ENCODE measurements at places on chromosomes 5 and 9. TPM values are rescaled to one million over a fixed set of nuclear protein-coding genes. Genes with fewer than 3 reads are reported as not detected.

The MYMK gene
- total RNA-seq: not detected

The C7 gene
- total RNA-seq: 0.84 TPM

The TMEM215 gene
- not detected for total RNA-seq

The SERF1B gene
- total RNA-seq: 42.9 TPM

The VCAN gene
- total RNA-seq: 42.5 TPM

The SGCD gene
- total RNA-seq: 1.7 TPM

The FREM1 gene
- 0.02 TPM for total RNA-seq

The NDUFB6 gene
- total RNA-seq: 179 TPM

DNA sequence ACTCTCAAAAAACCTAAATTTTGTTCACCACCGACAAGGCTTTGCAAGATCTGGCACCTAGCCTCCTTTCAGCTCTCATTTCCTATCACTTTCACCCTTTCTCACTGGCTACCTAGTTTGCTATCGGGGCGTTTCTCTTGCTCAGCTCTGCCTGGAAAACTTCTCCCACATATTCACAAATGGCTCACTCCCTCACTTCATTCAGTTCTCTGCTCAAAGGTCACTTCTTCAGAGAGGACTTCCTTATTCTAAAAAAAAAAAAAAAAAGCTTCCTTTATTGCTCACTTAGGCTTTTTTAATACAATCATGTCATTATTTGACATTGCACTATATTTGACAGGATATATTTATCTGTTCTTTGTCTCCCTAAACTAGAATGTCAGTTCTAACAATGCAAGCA lies 2.1 kb upstream of the SLC25A46 start:
- DNase-seq: peak; percentile 2

DNA sequence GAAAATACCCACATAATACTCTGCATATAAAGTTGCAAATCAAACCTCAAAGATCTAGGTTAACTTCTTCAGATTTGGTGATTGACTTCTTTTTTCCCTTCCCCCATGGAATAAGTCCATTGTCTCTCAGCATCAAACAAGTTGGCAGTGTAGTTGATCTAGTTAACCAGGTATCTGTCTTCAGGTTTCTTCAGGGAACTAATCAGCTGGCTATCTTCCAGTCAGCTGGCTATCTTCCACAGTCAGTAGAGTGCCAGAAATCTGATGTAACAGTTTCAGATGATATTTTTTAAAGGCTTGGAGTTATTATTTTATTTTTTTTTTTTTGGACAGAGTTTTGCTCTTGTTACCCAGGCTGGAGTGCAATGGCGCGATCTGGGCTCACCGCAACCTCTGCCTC lies 16.8 kb downstream of the TNFSF15 start:
- no peak for DNase-seq

DNA sequence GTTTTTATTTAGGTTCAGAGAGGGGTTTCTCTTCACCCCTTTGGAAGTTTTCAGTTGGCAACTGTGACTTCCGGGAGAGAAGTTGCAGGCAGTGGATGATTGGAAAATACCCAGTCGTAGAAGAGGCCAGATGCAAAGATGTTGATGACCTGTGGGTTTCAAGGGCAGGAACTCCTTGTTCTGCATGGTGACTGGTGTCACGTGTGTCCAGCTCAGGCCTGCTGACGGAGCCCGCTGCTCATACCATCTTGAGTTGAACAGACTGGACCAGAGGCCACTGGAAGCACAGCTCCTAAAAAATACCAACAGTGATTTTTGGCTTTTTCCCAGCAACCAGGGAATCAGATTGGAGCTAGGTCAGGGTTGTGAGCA lies 243.9 kb upstream of the KLF4 start:
- peak; percentile 74 for DNase-seq

DNA sequence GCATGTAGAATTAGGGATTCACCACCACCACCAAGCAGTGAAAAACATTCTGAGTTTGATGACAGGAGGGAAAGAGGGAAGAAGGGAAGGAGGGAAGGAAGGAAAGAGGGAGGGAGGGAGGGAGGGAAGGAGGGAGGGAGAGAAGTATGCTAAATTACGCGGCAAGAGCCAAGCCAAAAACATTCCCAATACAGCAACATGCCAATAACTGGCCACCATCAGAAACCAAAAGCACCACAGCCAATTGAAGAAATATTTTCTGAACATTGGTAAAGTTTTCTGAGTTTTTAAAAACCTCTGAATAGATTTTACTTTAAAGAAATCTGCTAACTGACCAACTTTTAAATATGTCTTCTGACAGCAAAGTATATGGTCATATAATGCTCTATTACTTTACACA lies 36.0 kb downstream of the FNIP1 start:
- no peak for DNase-seq

DNA sequence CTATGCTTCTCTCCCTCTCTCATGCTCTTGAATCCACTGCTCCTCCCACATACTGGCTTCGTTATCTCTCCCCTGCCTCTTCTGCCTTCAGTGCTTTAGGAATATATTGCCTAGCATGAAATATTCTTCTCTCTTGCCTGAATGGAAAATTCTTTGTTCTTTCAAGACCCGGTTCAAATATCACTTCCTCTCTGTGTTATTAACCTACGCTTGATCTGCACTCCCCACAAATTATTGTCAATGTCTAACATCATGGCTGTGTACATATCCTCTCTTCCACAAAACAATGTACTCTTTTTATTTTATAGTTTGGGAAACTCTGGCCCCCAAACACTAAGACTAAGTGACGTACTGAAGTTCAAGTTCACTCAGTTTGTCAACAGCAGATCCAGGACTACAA lies 211.0 kb downstream of the SEC61B start:
- DNase-seq: peak; percentile 8

DNA sequence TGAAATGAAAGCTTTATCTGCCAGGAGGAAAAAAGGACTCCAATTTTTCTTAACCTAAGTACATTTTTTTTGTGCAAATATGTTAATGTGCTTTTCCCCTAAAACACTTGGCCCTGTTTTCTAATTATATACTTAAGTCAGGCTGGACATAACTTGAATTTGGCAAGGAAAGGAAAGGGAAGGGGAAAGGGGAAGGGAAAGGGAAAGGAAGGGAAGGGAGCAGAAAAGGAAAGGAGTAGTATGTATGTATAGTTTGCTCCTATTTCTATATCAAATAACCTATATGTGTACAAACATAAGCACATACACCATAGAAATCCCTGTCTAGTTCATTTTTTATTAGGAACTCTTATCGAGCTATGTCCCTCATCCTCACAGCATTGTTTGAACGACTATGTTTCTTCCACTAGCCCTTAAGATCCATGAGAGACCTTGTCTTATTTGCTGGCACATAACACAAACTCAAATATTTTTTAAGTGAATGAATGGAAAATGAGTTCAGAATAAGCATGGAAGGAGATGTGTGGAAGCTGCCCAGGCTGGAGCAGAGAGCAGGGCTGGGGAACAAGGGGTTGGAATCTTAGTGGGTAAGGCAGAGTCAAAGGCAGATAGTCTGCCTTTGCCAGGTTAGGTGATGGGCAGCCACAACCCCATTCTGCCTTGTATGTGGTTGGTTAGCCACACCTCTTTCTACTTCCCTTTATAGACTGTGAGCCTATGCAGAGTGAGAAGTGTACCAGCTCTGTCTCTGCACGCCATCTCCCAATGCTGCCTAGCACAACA lies 70.0 kb downstream of the KLHL3 start:
- peak; percentile 5 for DNase-seq

DNA sequence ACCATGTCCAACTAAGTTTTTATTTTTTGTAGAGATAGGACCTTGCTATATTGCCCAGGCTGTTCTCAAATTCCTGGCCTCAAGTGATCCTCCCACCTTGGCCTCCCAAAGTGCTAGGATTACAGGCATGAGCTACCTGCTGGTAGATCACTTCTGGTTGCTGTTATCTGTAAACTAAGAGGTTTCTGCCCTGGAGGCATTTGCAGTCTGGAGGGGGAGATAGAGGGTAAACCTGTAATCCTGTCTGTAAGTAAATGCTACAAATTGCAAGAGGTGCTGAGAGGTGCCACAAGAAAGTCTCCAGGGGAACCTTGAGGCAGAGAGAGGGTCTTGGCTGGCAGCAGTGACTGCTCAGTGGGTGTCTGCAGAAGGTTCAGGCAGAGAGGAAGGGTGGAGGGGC lies 29.0 kb upstream of the GGTA1 start:
- DNase-seq: no peak

DNA sequence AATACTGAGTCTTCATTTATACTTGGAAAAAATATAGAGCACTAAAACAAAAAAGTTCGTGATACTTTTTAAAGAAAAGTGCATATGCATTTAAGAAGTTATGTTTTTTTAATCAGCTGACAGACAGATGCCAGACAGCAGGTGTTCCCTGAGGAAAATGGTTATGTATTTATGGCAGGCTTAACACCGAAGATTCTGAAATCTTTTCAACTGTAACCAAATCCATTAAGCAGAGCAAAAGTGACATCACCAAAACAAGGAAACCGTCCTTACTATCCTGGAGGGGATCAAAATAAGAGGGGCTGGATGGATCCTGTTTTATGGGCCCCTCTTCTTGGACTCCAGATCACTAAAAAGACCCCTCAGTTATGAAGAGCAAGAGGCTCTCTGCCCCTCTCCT lies 404.9 kb upstream of the ADAMTS16 start:
- DNase-seq: no peak

DNA sequence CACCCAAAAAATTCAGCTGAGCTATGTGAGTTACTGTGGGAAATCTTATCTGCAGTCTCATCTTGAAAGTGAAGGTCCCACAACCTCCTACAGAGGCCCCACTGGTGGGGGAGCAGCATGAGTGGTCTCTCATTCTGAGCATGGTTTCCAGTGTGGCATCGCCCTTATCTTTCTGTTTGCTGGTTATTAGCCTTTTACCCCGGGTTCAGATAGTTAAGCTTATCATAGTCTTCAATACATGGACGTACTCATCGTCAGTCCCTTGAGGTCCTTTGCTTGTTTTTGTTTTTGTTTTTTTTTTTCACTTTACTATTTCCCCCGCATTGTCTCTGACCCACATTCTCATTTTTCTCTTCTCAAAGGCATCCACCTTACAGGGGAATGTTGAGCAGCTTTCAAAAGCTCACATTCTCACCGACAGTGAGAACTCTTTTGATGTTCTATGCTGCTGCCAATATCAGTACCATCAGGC lies 7.7 kb upstream of the HAVCR2 start:
- no peak for DNase-seq

- DNase-seq: peak; percentile 1
These were observed 237.1 kb upstream of the PUM3 start for GRCh38 chr9:3080951-3081350.

DNA sequence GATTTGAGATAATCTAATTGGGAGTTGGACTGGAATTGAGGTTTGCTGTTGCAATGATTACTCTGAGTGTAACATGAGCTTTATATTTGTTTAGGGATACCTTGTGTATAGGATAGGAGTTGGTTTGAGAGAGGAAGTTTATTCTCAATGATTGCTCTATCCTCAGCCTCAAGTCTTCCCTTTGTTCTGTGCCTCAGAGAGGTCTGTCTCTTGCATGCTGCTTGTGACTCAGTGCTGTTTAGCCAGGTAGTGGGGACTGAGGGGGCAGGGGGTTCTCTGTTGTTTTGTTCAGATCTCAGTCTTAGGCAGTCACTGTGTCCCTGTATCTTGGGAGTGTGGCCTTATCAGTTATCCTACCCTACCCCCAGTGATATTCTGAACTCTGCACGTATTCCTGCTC lies 192.1 kb downstream of the SPATA31D1 start:
- DNase-seq: no peak

- DNase-seq: peak; percentile 20
These were observed 159.3 kb upstream of the TARS1 start for GRCh38 chr5:33281431-33281843.

- DNase-seq: no peak
These were observed 607.2 kb upstream of the CLINT1 start for GRCh38 chr5:158466191-158466590.

GRCh38 chr5:137825165-137825564 lies 42.5 kb upstream of the MYOT start:
- peak; percentile 25 for DNase-seq

GRCh38 chr5:167867281-167867680 lies 424.2 kb upstream of the WWC1 start:
- DNase-seq: no peak

- DNase-seq: peak; percentile 50
These were observed 1050.2 kb downstream of the CDH12 start for GRCh38 chr5:21802869-21803490.

GRCh38 chr5:157710882-157711281 lies 20.3 kb upstream of the THG1L start:
- peak; percentile 67 for DNase-seq

DNA sequence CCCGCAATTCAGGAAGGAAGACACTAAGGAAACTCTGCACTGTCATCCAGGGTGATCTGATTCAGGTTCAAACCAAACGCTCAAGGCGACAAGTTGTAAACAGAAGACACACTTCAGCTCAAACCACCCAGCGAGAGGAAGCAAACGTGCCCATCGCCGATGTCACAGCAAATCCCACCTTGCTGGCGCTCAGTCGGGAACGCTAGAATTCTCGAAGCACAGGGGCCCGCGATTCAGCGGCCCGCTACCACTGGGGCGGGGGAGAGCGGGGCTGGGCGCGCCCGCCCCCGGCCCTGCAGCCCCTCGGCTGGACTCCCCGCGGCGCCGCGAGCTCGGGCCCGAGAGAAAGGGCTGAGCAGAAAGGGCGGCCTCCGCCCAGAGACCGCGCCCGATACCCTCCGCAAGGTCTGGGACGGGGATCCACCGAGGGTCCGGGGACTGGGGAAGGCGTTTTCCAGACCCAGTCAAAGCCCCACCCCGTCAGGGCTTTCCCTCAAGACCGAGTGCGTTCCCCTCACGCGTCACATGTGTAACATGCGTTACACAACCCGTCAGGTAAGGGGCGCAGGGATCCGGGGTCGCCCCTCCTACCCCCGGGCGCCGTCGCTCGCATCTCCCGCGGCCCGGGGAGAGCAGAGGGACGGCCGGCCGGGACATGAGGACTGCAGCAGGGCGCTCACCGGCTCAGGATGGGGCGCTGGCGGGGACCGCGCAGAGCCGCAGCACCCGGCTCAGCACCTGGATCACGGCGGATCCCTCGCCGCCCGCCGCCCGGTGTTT lies 469 bp downstream of the AGTPBP1 start:
- DNase-seq: peak; percentile 52

DNA sequence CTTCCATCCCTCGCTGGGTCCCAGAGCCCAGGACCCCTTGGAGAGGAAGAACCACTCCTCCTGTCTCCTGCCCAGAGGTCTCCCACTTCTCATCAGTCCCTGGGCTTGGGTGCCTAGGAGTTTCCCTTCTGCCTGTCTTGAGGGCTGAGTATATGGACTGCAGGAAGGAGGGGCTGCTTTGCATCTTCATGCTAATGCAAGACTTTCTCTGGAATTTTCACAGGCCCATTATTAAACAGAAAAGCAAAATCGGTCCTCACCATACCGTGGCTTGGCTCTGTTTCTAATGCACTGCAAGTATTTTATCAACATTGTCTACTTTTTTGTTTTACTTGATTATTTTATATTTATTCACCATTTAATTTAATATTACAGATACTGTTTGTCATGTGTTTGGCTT lies 34.5 kb downstream of the TRIO start:
- peak; percentile 32 for DNase-seq

DNA sequence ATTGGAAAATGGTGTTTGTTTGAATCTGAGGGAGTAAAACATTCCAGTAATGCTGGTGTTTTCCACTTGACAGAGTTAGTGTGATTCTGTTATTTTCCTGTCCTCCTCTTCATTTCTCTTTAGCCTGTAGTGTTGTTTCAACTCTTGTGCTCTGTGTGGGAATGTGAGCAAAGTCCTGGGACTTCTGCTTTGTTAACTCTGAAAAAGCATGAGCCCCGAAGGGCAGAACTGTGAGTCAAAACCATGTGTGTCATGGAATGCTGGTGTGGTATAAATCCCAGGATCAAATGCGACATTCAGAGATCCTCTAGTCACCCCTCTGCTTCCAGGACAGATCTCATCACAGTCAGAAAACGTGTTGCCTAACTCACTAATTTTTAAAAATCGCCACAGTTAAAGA lies 8.9 kb downstream of the F2R start:
- peak; percentile 96 for DNase-seq
